AG04450 (cell line): ENCODE measurements at places on chromosomes 4 and X. TPM values are rescaled to one million over a fixed set of nuclear protein-coding genes. Genes with fewer than 3 reads are reported as not detected.

Gene PARM1
- 0.10 and 0.11 TPM in 2 replicates for polyA plus RNA-seq

DNA sequence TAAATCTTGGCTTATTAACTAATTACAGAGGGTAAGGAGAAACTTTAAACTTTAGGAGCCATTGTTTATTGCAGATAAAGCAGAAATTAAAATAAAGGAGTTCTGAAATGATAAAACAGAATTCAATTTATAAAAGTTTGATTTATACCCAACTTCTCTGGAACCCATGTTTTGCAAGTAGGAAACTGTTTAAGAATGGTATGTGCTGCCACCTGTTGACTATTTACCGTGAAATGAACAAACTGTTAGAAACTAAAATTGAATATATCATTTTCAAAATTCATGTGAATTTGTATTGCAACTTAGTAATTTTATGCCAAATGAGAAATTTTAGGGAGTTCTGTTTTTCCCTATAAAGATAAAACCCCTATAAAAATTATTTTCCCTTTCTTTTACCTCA, 11.0 kb upstream of the TBC1D8B start:
- no peak for DNase-seq

GRCh38 chrX:149491812-149492211, 13.3 kb downstream of the IDS start:
- DNase-seq = no peak

Gene MAMLD1
- polyA plus RNA-seq = 3.7 and 5.3 TPM in 2 replicates
